ENCODE measurements at places on chromosomes 5 and 9. TPM values are rescaled to one million over a fixed set of nuclear protein-coding genes. Genes with fewer than 3 reads are reported as not detected.

- DNase-seq, result peak; percentile 45
Observed at GRCh38 chr9:111253742-111254437, 76.1 kb downstream of the OR2K2 start.

- no peak for DNase-seq
Observed at GRCh38 chr9:70587201-70587600, 172.7 kb upstream of the KLF9 start.

Gene IL13
- not detected for polyA plus RNA-seq

Gene CCDC180
- 0.24 TPM for polyA plus RNA-seq
